ENCODE measurements at places on chromosomes 5 and 9.

DNA sequence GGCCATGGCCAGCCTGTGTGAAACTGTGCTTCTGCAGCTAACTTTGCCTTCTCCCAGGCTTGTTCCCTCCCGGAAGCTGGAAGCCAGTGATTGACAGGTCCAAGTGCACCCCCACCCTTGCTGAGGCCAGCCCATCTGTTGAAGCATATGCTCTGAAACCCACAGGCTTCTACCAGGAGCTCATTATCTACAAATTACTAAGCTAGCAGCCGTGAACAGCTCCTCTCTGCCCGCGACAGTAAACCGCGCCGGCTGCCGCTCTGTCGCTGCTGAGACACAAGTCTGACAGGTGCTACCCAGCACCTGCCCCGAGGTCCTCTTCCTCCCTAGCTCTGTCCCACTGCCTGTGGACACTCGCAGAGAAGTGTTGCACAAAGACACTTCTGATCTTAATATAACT is 490.9 kb downstream of the GADD45G start:
- no peak for DNase-seq

DNA sequence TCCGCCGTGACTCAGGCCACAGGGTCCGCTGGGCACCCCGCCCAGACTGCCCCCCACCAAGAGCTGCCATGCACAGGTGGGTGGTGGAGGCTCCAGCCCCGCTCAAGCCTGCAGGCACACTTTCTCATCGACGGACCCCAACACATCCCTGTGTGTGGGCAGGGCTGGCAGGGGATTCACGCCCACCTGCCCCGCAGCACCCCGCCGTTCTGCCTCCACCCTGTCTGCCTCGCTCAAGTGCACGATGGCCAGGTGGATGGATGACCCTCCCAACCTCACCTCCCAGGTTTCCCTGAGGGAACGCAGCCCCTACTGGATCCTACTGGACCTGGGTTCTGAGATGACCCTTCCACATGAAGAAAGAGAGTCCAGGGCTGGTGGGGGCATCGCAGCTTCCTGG is 26.1 kb upstream of the FCN1 start:
- DNase-seq, result no peak

DNA sequence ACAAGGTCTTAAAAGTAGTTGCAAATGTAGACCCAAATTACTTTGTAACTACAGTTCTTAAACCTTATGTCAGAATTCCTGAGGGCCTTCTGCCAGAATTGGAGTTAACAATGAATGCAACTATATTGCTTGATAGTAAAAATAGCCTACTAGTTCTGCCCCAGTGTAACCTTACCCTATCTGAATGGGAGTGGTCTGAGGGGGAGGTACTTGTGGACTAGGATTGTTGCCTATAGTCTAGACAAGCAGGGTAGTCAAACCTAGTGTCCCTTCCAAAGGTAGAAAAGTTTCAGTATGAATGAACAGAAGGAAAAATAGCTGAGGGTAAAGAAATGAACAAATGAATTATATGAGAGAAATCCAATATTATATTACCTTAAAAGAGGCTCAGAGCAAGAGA is 242.2 kb downstream of the PJA2 start:
- DNase-seq, result no peak

- DNase-seq, result no peak
Measured at GRCh38 chr5:37816883-37817282, 23.0 kb downstream of the GDNF start.

DNA sequence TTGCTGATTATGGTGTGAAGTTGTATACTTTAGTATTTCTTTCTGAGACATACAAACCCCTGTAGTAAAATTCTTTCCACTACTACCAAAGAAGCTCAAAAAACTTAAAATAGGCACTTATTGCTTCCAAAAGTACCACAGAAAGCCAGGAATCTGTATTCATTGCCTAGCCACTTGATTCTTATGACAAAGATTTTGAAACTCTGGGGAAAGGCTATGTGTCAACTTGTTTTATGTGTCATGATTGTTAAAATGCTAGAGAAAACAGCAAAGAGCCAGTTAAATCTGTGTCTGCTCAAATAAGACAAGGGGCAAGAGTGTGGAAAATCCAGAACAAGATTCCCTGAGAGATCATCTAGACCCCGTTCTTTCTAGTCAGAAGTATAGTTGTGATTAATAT is 6.0 kb downstream of the KIF2A start:
- no peak for DNase-seq

- no peak for DNase-seq
Measured at GRCh38 chr5:18141222-18141621, 507.0 kb downstream of the TAF11L14 start.

DNA sequence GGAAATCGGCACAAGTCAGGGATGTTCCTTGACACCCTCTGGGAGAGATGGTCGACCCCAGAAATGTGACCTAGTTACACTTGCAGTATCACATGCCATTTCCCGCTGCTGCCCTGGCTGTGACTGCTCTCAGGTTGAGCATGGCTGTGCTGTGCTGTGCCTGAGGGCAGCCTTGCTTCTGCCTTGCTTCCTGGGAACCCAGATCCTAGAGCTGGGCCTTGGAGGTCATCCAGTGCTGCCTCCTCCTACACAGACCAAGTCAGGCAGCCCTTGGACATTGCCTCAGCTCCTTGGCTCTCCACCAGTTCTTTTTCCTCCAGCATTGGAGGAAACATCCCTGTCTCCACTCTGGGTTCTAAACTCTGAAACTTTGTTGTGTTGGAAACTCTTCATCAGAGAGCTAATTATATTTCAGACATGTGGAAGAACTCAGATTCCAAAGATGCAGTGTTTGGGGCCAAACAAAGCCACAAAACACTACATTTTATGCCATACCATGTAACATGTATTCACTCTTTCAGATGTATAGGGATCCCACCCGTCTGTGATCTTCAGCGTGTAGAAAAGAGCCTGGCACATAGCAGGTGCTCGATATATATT is 6.1 kb downstream of the MAMDC2 start:
- DNase-seq, result no peak

GRCh38 chr5:20367178-20367577 is 379.2 kb upstream of the CDH18 start:
- DNase-seq, result no peak

DNA sequence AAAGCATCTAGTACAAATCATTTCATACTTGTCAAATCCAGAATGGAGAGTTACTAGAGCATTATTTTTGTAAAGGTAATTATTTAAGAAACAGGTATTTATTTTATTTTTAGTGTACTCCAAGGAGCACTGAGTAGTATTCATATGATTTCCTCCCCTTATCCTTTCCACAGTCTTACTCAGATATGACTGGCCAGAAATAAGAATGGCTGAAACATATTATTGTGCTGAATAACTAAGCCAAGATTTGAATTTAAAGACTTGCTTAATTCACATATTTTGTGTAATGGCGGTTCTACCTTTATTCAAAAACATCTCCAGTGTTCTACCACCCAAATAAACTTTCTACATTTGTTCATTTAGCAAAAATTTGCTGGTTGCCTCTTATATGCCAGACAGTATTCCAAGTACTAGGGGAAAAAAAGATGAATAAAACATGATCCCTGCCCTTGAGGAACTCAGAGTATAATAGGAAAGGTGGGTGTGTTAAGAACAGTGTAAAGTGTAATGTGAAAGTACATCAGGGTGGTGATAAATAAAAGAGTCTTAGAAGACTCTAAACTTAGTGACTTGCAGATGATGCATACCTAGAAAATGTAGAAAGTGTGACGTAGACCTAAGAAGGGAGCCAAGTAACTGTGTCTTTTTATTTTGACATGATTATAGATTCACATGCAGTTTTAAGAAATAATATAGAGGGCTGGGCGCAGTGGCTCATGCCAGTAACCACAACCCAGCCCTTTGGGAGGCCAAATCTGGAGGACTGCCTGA is 110.4 kb upstream of the GRHPR start:
- no peak for DNase-seq

- no peak for DNase-seq
Measured at GRCh38 chr5:68968429-68968828, 125.4 kb upstream of the SLC30A5 start.

DNA sequence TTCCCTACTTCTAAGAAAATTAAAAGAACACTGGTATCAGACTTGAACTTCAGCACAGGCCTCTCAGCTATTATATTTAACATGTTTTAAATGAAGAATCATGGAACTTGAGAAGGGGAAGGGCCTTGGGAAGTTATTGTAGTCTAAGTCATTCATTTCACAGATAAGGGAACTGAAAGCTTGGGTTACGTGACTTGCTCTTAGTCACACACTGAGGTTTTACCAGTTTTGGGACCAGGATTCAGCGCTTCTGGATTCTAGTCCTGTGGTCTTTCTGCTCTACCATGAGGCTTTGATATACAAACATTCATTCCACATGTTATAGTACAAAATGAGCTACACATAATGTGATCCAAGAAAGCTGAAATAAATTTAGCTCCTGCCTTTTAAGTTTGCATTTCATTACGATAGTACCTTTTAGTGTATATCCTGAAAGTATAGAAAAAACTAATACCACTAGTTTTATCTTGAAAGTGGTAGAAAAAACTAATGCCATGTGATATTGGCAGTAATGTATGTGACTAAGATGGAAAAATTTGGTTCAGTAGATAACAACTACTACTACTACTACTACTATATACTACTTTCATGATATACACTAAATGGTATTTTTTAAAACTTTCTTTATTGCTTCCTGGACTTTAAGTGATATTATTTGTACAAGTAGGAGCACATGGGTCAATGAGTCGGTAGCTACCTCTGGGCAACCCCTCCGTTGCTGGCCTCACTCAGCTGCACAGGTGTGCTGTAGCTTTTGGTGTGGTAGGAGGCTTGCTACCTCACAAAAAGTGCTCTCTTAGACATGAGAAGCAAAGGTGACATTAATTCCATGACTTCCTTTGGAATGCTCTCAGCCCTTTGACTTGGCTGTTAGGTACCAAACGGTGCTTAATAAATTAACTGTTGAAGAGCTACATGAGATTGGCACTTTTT is 40.7 kb downstream of the F2RL2 start:
- no peak for DNase-seq

DNA sequence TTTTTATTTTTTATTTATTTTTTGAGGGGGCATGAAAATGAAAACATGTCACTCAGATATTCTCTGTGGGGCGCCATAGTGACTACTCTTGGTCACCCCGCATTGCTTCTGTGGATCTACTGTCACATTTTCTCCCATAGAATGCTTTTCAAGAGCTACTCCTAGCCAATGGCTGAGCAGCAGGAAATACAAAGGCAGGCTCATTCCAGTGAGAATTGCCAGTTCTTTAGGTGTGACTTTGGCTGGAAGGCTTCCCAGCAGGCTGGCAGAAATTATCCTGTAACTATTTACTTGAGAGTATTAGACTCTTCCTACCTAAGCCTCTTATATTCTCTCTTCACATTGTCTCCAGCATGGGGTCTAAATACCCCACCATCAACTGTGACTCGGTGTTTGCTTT is 21.0 kb upstream of the PTPRD start:
- DNase-seq, result no peak

GRCh38 chr9:121283080-121283398 is 15.1 kb downstream of the GSN start:
- DNase-seq, result no peak

DNA sequence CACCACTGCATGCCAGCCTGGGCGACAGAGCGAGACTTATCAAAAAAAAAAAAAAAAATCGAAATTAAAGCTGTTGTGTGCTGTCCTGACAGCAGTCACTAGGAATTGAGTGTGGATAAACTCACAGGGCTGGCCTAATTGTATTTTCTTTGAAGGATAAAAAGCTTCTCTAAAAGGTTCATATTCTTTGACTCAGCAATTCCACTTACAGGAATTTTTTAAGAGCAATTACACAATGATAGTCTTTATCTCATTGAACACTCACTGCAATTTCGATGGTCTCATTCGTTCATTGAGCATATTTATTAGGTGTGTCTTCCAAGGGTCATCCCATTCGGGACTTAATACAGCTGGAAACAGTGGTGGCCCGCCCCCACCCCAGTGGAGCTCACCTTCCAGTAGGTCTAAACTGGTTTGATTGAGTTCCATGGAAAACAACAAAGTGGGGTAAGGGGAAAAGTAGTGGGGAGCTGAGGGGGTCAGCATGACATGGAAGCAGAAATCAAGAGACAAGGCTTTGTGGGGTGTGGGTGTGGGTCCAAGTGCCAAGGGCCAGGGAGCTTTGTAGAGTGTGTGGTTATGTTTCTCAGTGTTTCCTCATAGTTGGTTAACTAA is 6.7 kb downstream of the CDK9 start:
- DNase-seq, result no peak

GRCh38 chr9:127919253-127919815 is 2.5 kb upstream of the ST6GALNAC4 start:
- DNase-seq, result no peak
